ENCODE measurements at places on chromosomes 7 and 10.

DNA sequence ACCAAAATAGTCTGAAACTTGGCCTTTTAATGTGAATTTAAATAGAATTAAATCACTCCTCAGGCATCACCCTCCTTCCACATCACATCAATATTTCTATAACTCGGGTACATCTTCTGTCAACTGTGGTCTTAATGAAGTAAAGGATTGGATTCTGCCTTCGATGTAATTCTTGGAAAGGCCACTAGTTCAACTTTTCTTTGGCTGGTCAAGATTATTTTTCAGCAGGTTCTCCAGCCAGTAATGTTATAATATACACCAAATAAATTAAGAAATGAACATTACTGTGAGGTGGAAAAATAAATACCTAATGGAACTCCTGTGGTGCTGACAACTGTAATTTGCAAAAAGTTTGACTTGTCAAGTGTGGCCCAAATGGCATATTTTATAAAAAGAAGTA, 9.7 kb upstream of the SLC16A9 start:
- no peak for DNase-seq

- no peak for DNase-seq
These were observed 107.4 kb downstream of the SLIT1 start for GRCh38 chr10:97078261-97078937.

GRCh38 chr10:2929480-2930258, 137.7 kb upstream of the PFKP start:
- DNase-seq, result no peak

GRCh38 chr7:80954191-80954590, 35.3 kb upstream of the SEMA3C start:
- no peak for DNase-seq

- no peak for DNase-seq
These were observed 96.3 kb upstream of the ANKRD1 start for GRCh38 chr10:91017198-91017597.

DNA sequence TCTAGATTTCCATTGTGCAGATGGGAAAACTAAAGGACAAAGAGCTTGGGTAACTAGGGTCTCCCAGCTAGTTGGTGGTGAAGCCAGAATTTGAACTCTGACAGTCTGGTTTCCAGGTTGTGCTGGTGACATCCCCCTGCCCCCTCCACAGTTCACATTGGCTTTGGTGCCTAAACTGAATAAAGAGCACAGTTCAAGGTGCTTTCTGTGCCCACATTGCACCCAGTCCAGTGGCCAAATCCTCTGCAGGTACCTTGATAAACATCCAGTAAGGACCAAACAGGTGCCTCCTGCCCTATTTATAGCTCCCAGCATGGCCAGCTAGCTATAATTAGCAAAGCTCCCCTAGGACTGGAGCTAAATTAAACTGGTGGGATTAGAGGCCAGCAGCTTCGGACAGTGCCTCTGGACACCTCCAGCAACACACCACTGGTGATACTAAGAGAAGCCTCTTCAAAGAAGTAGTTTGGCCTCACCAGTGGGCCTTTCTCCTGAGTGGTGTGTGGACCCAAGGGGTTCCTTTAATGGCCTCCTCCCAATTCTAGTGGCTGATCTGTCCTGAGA, 59.9 kb downstream of the KCNMA1 start:
- no peak for DNase-seq
